ENCODE measurements at places on chromosomes 1 and 21.

DNA sequence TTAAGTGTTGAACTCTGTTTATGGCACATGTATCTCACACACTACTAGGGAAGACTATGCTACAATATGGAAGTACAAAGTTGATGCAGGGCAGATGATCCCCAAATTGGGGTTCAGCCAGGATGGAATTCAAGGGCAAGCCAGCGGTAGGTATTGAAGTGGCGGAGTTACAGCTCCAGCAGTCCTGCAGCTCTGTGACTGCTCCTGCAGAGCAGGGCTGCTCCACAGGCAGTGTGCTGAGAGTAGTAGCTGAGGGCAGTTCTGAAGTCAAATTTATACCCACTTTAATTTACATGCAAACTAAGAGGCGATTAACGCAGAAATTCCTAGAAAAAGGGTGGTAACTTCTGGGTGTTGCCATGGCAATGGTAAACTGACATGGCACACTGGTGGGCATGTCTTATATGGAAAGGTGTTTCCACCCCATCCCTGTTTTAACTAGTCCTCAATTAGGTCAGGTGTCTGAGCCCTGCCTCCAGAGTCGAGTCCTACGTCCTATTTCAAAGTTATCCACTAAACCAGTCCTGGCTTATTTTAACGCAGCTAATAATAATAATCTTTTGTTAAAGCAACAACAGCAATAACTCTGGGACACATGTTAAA is 20.6 kb upstream of the CENPF start:
- DNase-seq = no peak

DNA sequence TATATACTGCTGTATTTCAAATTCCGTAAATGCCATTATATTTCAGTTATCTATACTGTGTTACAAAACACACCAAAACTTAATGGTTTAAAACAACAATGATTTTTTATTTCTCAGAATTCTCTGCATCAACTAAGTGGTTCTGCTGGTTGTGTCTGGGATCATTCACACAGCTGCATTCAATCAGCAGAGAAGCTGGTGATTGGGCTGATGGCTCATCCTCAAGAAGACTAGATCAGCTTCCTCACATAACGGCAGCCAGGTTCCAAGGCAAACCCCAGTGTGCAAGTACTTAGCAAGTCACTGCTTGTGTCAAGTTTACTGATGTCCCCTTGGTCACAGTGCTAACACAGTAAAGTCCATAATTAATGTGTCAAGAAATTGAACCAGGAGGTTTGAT is 86.3 kb upstream of the VANGL1 start:
- DNase-seq = no peak

DNA sequence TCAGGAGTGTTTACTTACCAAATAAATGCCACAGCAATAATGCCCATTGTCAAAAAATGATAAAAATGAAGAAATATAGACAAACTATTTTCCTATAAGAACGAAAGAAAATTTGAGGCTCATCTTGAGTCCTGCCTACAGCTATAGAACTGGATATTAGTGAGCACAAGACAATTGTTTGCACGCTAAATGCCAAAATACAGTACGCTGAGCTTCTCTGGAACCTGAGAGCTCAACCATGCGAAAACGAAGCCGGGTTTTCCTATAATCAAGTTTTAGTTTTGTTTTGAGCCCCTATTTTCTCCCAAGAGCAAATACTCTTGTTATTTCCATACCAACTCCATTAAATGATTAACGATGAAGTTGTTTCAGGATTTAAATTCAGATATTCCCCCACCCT is 42.0 kb upstream of the CCSAP start:
- DNase-seq = no peak

- no peak for DNase-seq
These were observed 187.7 kb downstream of the C1orf94 start for GRCh38 chr1:34364376-34364775.

GRCh38 chr1:34612091-34612827 is 142.6 kb upstream of the GJB5 start:
- no peak for DNase-seq

GRCh38 chr1:110340207-110340468 is 961 bp downstream of the RBM15 start:
- DNase-seq = no peak

- DNase-seq = no peak
These were observed 104.8 kb upstream of the KRTAP19-8 start for GRCh38 chr21:31143036-31143435.
